Erythroblast (primary cell): ENCODE measurements at places on chromosomes 1 and 21.

- peak; percentile 7 for DNase-seq
Measured at GRCh38 chr1:76075877-76076276, 1.3 kb downstream of the ST6GALNAC3 start.

GRCh38 chr1:93734999-93735398, 53.4 kb upstream of the BCAR3 start:
- peak; percentile 9 for DNase-seq

DNA sequence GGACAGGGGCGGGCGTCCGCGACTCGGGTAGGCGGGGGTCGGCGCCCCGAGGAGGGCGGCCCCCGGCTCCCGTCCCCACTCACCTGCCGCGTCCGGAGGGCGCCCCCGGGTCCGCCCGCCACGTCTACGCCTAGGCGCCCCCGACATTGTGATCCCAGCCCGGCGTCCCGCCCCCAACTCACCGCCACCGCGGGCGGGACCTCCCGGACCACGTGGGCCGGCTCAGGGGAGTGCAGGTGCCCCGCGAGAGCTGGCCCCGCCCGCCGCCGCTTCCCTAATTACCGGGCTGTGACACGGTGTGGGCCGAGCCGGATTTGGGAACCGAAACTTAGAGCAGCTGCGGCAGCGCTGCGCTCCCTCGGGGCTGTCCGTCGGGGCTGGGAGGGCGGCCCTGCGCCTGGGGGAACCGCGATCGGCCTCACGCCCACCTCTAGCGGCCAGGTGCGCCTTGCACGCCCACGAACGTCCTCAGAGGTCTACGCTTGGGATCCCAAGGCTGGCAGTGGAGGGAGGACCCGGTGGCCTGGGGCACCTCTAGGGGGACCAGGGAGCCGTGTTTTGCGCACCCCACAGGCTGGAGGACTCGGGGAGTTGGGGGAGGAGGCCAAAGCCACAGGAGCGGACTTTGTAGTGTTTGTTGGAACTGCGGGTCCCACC, 521 bp upstream of the NADK start:
- DNase-seq = peak; percentile 67

DNA sequence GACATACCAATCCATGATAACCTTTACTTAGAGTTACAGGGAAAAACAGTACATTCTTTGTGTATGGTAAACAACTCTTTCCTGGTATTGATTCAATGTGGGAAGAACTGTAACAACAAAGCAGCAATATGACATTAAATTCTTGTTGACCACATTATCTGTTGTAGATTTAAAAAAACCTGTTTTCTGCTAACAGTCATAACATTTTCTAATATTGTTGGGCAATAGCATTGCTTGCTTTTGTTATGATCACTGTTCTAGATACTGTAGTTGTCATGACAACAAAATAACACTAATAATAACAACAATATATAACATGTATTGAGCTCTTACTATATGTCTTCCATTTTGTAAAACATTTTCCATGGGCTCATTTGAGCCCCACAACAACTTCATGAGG, 54.2 kb downstream of the PDE4B start:
- DNase-seq = no peak

- DNase-seq = no peak
Measured at GRCh38 chr21:41740604-41741252, 26.1 kb downstream of the RIPK4 start.

DNA sequence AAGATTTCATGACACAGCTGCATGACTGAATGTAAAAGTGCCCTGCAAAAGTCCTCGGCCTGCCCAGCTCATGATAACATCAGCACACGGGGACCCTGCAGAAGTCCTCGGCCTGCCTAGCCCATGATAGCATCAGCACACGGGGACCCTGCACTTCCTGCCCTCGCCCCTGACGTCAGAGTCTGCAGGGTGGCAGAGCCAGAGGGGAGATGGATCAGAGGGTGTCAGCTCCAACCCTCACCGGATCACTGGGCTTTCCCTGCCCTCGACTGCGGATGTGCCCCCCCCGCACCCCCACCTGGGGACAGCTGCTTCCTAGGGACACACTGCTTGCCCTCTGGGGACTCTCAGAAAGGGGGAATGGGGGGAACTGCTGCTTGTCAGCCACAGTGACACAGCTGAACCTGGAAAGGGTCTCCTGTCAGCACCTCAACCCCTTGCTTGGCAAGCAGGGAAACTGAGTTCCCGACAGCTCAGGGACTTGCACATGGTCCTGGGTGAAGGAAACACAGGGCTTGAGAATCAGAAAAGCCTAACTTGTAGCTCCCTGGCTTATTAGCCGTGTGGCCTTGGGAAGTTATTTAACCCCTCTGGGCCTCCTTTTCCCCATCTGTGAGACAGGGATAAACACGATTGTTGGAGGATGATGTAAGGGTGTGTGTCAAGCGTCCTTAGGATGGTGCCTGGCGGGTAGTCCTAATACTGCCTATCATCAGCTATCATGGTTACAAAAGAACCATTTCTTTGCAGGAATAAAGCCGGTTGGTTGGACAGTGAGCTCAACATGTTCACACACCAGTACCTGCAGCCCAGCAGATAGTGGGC, 8.3 kb upstream of the MIIP start:
- DNase-seq = no peak

DNA sequence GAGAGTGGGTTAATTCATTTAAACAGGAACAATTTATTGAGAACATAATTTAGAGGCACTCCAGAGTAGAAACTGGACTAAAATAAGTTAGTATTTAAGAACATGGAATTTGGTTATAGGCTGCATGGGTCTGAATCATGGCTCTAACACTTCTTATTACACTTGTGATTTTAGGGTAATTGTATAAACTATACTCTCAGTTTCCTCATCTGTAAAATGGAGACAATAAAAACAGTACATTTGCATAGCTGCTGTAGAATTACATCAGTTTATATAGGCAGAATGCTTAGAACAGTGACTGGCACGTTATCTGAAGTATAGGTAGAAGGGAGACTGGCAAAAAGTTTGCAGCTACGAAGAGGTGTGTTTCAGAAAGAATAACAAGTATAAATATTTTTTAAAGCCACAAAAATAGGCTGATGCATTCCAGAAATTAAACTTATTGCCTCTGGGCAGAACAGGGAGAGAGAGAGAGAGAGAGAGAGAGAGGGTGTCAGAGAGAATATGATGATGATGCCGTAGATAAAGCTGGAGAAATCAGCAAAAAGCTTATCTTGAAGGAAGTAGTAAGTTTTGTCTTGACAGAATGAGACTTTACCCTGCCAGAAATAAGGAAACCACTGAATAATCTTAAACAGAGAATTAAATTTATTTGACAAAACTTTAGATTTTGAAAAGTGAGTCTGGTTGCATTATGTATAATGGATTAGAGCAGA, 8.1 kb upstream of the OR6K3 start:
- DNase-seq = peak; percentile 23

DNA sequence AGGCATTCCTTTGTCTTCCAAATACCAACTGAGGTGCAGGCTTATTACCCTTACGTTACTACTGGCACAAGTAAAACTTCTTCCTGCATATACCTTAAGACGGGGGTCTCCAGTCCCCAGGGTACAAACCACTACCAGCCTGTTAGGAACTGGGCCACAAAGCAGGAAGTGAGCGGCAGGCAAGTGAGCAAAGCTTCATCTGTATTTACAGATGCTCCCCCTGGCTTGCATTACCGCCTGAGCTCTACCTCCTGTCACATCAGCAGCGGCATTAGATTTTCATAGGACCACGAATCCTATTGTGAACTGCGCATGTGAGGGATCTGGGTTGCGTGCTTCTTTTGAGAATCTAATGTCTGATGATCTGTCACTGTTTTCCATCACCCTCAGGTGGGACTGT, 113.1 kb downstream of the SLC45A1 start:
- DNase-seq = peak; percentile 10

GRCh38 chr1:23202263-23202749, 15.0 kb downstream of the HTR1D start:
- no peak for DNase-seq

DNA sequence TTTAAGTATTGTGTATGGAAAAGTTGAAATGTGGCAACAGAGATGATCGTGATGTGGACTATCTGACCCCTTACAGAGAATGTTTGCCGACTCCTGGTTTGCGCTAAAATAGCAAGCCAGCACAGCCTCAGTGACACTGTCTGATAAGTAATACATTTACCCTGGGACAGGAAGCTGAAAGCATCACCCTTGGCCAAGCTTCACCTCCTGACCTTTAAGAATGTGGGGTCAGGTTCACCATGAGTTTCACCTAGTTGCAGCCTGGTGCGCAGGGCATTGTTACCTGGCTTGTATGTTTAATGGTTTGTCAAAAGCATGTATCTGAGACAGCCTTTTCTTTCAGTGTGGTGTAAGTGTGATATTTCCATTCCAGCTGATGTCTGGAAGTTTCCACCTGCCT, 29.2 kb downstream of the TRAF5 start:
- DNase-seq = no peak

- no peak for DNase-seq
Measured at GRCh38 chr1:109613361-109614147, 5.9 kb downstream of the GNAT2 start.
